ENCODE measurements at places on chromosomes 7 and 10.

DNA sequence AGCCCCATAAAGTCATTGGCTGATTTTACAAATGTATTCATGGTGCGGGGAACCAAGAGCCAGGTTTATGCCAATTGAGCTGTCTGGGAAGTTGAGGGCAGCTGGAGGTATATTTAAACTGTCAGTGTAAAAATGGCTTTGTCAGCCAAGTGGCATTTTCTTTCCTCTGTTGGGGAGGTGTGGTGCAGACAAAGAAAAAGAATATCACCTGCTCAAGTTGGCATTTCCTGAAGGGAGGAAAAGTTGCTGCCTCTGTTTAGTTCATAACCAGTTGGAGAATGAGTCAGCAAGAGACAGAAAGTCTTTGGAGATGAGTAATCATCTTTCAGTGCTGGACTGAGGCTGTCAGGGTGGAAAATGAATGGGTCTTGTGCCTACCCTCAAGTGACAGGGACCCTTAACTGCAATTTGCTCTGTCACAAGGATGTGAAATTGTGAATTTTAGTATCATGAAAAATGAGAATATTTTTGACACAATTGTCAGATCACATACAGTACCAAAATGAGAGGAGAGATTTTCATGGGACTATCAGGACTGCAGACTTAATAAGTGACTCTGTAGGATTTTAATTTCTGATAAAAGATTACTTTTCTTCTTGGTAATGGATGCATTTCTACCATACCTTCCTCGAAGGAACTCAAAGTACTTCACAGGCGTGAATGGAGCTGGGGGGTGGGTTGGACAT, 137.3 kb downstream of the ANLN start:
- DNase-seq = no peak

- DNase-seq = no peak
Observed at GRCh38 chr10:126068322-126068721, 172.0 kb downstream of the FANK1 start.

- DNase-seq = no peak
Observed at GRCh38 chr7:137664846-137665245, 181.9 kb downstream of the DGKI start.

GRCh38 chr7:148330822-148331221, 259.7 kb upstream of the C7orf33 start:
- DNase-seq = no peak

DNA sequence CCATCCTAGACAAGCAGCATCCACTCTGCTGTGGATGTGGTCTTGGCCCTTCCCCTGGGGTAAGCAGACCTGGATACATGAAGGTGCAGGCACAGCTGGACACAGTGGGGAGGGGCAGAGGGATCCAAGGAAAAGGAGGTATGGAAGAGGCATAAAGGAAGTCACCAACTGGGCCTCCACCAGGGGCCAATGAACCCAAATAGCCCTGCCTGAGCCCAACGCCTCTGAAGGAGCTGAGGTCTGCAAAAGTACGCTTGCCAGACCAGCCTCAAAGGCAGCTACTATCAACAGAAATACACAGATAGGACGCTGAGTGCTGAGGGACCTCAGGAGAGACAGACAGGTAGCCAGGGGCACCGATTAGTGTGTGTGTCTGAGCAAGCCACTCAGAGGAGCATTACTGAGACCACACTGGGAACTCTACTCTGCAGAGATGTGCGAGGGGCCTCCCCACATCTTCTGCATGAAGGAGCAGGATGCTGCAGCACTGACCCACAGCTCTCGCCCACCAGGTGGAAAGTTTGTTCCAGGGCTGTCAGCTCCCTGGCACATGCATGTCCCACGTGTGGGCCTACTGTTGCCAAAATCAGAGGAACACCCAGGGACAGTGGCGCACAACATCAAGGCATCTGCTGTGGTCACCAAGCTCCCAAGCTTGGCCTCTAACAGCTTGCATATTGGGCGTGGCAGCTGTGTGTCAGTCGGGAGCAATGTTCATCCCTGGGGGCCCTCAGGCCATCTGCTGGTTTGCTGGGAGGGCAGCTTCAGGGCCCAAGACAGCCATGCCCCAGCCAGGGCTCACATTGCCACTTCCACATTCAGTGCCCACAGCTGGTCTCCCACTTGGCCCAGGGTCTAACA, 40.0 kb downstream of the MKI67 start:
- DNase-seq = no peak

DNA sequence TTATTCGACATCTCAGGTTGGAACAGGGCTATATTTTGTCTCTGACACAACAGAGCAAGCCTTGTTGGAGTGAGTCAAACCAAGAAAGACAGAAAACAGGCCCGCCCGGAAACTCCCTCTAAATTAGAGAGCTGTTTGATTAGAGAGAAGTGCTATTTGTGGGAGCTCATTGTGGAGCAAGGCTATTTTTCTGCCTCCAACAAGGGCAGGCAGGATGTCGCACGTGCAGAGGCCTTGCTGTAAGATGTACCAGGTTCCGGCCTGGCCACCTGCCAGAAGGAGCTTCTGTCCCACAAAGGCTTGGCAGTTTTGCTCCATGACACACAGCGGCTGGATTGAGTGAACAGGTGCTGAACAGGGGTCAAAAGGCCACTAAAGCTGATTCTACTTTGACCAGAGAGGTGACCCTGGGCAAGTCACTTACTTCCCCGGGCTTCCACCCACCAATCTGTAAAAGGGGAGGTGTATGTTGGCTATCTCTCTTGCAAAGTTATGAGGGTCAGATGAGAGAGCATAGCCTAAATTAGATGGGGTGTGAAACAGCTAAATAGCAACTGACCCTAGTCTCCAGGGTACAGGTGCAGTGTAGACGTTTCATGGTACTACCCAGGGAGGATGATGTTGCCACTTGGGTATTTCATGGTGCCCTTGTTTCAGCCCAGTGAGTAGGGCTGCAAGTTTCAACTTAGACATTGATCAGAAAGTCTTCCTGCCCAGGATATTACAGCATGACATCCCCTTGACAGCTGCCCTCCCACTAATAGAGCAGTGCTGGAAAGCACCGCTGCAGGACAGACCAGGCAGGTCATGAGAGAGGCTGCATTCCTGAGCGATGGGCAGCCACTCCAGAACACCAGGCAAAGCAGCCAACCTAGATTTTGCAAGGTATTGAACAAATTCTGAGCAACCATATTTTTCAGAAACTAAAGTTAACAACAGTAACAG, 62.0 kb downstream of the VSTM4 start:
- no peak for DNase-seq

- peak; percentile 54 for DNase-seq
Observed at GRCh38 chr7:148964483-148965267, 63.6 kb downstream of the PDIA4 start.

- no peak for DNase-seq
Observed at GRCh38 chr10:116521424-116522290, 24.1 kb upstream of the PNLIP start.

- no peak for DNase-seq
Observed at GRCh38 chr10:30080161-30080560, 20.8 kb upstream of the JCAD start.

DNA sequence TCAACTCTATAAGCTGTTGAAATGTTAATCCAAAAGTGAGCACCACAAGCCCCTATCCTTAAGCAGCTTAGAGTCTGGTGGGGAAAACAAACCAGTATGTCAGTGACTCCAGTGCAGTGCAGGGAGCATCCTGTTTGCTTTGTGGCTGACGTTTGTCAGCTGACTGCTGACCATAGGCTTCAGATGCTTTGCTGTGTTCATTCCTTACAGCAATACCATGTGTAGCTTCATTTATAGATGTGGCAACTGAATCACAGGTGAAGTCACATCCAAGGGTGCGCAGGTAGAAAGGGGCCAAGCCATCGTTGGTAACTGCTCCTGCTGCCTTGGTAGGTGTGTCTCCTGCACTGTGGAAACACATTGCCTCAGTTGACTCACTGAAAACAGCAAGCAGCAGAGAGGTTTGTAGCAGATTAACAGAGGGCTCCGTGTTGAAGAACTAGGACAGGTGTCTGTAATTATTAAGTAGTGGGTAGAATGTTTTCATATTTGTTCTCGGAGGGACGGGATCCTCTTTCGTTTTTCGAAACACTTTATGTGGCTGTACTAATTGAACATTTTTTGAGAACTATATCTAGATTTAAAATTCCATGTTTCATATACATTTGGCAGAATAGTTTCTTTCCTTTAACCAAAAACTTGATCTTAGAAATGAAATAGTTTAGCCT, 2.0 kb downstream of the INSIG1 start:
- no peak for DNase-seq

GRCh38 chr10:24462889-24463552, 254.1 kb downstream of the KIAA1217 start:
- no peak for DNase-seq

DNA sequence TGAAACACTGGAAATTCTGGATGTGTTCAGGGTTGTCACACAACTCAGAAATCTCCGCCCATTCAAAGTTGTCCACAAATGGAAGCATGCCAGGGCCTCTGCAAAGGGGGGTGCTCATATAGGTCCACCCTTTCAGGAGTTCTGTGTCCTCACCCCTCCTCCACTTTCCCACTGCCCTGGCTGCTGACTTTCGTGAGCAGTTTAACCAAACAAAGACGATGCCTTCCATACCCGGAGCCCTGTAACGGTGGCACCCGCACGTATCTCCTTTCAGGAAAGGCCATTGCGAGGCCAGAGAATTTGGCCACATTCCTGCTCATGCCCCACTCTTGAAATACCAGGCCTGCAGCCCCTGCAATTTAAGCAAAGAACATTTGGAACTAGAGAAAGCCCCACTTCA, 1.4 kb downstream of the CPXM2 start:
- no peak for DNase-seq

DNA sequence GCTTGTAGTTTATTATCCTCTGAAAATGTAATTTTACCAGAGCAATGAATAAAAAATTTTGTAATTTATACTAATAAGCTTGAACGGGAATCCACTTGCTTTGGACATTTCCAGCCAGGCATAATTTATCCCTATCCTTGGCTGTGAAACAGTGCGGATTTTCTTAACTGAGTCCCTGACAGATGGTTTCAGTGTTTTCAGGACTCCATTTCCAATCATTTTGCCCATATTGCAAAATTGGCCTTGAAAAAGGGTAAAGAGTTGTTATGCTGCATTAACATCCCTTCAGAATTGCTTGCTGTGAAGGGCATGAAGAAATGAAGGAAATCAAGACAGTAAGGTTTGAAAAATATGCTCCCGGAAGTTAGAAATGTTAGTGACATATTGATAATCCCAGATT, 57.7 kb downstream of the NXPH1 start:
- no peak for DNase-seq

- no peak for DNase-seq
Observed at GRCh38 chr10:14556285-14556956, 218.3 kb downstream of the FAM107B start.

DNA sequence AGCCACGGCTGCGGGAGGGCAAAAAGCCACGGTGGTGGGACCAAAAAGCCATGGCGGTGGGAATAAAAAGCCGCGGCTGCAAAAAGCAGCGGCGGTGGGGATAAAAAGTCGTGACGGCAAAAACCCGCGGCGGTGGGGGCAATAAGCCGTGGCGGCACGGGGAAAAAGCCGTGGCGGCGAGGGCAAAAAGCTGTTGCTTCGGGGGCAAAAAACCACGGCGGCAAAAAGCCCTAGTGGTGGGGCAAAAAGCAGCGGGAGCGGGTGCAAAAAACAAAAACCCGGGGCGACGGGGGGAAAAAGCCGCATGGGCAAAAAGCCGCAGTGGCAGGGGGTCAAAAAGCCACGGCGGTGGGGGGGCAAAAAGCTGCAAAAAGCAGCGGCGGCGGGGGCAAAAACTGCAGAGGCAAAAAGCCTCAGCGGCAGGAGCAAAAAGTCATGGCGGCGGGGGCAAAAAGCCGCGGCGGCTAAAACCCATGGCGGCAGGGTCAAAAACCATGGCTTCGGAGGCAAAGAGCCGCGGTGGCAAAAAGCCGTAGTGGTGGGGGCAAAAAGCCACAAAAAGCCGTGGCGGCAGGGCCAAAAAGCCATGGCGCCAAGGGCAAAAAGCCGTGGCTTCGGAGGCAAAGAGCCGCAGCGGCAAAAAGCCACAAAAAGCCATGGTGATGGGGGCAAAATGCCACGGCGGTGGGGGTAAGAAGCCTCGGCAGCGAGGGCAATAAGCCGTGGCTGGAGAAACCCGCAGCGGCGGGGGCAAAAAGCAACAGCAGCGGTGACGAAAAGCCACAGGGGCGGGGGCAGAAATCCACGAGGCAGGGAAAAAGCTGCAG, 525.8 kb downstream of the ZNF33B start:
- no peak for DNase-seq

GRCh38 chr10:36375107-36375506, 733.0 kb upstream of the FZD8 start:
- DNase-seq = no peak

DNA sequence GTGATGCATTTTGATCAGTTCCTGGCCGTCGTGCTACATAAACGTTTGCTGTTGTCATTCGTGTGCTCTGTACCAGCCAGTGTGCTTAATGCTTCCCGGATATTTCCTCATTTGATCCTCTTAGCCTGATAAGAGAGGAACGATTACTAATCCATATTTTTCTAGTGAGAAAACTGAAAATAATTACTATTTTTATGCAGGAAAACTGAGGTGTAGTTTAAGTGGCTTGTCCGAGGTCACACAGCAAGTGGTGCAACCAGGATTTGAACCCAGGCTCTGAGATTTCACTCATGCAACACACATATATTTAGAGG, 650 bp upstream of the SORBS1 start:
- DNase-seq = no peak

- no peak for DNase-seq
Observed at GRCh38 chr7:28076423-28077200, 104.0 kb downstream of the JAZF1 start.

DNA sequence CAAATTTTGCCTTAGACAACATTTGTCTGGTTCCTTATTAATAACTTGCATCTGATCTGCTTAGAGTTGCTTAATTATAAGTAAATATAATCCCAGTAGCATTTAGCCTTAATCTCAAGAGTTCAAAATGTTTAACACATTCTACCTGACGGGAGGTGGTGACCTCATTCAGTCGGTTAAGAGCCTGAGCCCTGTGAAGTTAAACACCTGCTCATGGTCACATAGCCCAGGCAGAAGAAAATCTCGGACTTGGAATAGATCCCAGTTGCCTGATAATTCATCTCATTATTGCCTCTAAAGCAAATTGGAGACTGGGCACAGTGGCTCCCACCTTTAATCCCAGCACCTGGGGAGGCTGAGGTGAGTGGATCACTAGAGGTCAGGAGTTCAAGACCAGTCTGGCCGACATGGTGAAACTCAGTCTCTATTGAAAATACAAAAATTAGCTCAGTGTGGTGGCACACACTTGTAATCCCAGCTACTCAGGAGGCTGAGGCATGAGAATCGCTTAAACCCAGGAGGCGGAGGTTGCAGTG, 18.6 kb upstream of the ASCC1 start:
- no peak for DNase-seq

- peak; percentile 32 for DNase-seq
Observed at GRCh38 chr7:159049266-159050025, 95.2 kb downstream of the VIPR2 start.
